Muscle of arm (tissue), 14 donors: ENCODE measurements at places on chromosomes 2 and 18.

GRCh38 chr18:24923138-24923537 lies 428.8 kb downstream of the ZNF521 start:
- no peak for DNase-seq

- no peak for DNase-seq
Observed at GRCh38 chr18:46080156-46080555, 8.1 kb upstream of the PSTPIP2 start.

DNA sequence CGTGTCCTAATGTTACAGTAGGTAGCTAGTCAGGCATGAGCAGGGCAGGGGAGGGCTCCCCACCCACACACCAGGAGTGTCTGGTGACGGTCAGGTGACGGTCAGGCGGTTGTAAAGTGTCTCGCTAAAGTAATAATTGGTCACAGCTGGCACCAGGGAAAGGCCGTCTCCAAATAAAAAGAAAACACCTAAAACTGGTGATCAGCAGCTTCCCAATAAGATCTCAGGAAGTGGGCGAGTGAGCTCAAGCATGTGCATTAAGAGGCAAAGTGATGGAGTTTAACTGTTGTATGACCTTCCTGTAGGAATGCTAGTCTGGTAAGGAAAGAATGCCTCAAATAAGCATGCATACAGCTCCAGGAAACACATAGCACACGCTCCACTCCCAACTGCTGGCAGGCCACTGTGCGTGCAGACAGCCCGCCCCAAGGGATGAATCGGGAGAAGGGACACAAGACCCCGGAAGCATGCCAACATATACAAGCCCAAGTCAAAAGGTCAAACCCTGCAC lies 177.1 kb downstream of the RNF144A start:
- DNase-seq = no peak

DNA sequence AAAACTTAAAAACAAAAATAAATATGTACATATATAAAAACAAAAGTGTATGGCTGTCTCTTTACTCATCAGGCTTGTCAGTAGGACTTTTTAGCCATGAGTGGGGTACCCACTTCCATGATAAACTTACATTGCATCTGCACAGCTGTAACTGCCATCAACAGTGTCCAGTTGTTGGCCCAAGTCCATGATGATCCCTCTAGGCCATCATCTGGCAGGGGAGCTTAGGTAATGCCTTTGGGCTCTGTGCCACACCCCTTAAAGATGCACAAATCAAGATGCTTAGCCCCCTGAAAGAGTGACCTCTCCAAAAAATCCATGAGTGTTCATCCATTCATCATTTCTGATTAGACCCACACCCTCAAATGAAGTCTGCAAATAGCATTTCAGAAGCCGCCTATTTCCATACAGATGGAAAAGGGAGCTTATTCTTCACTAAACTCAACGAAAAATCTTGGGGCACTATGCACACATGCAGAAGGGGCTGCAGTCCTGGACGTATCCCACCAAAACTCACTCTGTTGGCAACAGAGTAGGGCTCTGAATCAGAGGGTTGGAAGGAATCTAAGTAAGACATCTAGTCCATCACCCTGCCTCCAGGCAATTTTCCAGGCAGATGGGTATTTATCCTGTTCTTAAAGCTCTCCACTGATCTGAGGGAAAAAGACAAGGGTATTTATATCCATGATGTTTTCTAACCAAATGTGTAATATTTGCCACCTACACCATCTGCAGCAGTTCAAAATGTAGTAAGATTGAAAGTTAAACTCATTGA lies 691.0 kb downstream of the ZEB2 start:
- DNase-seq = no peak

DNA sequence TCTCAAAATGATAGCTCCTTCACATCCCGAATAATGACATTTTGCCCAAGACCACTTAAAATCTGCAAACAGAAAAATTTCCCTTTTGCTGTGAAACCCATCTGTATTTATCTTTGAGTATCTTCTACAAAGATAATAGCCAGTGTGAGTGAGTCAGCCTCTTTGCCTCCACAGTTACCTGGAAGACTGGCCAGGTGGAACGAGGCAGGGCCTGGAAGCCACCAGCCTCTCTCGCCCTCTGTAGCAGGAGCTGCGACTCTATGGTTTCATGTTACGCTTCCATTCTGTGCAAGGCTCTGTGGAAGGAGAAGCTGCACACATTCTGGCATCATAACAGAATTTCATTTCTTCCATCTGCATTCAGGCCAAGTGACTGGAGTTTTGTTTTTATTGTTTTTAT lies 9.5 kb downstream of the ELP2 start:
- DNase-seq = no peak

- DNase-seq = no peak
Observed at GRCh38 chr2:143934626-143935481, 585.1 kb downstream of the ZEB2 start.

- DNase-seq = no peak
Observed at GRCh38 chr2:235954281-235954680, 213.9 kb downstream of the GBX2 start.

DNA sequence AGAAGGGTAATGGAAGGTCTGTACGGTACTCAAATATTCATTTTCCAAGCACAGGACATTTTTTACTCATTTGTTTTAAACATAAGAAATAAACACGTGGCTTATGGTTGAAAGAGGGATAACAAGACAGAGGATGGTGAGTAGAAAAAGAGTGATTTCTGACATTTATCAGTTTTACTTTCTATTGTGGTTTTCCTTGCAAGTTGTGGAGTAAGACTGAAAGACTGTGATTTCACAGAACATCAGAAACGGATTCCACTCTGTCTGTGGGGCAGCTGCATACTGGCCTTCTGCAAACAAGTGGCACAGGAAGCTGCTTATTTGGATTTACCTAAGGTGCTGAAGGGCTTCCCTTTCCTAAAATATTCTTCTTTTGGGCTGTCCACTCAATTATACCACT lies 122.2 kb upstream of the ITGB6 start:
- DNase-seq = no peak

DNA sequence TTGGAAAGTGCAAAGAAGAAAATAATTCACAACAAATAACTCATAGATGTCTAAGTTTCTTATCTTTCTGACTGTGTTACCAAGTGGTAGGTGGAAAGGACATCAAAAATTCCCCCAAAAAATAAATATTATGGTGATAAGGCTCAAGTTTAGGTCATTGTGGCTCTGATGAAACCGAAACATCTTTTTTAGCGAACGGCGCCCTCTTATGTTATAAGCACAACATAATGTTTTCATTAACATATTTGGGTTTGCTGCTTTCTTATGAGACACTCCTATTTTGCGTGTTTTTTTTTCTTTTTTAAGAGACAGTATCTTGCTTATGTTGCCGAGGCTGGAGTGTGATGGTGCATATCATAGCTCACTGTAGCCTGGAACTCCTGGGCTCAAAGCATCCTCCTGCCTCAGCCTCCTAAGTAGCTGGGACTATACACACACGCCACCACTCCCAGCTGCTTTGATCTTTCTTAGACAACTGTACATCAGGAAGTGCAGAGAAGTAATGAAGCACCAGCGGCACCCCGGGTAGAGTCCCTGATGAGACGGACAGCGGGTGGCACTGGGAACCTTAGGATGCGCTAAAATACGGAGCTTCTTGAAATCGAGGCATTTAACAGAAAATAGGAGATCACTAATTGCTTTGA lies 38.5 kb upstream of the SLC35G4 start:
- peak; percentile 41 for DNase-seq

- no peak for DNase-seq
Observed at GRCh38 chr2:214628091-214628490, 181.4 kb downstream of the BARD1 start.

GRCh38 chr2:62309465-62310091 lies 113.7 kb downstream of the B3GNT2 start:
- DNase-seq = no peak

DNA sequence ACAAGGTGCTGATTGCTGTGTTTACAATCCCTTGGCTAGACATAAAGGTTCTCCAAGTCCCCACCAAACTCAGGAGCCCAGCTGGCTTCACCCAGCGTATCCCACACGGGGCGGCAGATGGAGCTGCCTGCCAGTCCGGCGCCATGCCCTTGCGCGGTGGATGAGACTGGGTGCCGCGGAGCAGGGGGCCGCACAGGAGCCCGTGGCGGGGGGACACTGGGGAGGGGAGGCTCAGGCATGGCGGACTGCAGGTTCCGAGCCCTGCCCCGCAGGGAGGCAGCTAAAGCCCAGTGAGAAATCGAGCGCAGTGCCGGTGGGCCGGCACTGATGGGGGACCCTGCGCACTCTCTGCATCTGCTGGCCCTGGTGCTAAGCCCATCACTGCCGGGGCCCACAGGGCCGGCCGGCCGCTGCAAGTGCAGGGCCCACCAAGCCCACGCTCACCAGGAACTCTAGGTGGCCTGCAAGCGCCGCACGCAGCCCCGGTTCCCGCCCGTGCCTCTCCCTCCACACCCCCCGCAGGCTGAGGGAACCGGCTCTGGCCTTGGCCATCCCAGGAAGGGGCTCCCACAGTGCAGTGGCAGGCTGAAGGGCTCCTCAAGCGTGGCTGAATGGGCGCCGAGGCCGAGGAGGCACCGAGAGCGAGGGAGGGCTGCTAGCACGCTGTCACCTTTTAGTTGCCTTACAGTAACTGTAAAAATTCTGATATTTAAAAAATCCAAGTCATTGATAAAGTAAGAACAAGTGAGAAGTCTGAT lies 930.0 kb upstream of the FSHR start:
- DNase-seq = no peak

DNA sequence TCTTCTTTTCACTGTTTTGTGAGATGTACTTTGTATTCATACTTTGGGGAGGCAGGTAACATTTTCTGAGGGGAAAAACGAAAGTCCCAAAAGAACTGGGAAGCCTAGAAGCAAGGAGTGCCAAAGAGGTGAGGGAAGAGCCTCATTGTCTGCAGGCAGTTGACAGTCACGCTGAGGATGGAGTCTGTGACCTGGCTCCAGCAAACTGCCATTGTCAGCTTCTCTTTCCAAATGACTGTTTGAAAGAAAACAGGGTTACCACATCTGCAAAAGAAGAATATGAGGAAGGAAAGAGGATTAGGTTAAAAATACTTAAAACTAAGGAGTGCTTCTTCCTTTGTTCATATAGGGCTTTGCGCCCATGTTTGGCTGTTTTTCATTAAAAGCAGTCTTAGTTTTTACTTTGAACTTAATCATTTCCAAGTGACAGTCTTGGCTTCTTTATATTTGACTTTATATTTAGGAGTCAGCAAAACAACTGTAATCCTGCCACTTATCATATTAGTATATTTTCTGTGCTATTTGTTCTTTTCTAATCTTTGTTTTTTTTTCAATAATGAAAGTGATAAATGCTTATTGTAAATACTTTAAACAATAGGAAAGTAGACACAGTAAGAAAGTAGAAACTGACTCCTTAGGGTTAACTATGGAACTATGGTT lies 35.0 kb downstream of the CERS6 start:
- DNase-seq = no peak

- no peak for DNase-seq
Observed at GRCh38 chr2:178088774-178089270, 16.2 kb upstream of the PDE11A start.

DNA sequence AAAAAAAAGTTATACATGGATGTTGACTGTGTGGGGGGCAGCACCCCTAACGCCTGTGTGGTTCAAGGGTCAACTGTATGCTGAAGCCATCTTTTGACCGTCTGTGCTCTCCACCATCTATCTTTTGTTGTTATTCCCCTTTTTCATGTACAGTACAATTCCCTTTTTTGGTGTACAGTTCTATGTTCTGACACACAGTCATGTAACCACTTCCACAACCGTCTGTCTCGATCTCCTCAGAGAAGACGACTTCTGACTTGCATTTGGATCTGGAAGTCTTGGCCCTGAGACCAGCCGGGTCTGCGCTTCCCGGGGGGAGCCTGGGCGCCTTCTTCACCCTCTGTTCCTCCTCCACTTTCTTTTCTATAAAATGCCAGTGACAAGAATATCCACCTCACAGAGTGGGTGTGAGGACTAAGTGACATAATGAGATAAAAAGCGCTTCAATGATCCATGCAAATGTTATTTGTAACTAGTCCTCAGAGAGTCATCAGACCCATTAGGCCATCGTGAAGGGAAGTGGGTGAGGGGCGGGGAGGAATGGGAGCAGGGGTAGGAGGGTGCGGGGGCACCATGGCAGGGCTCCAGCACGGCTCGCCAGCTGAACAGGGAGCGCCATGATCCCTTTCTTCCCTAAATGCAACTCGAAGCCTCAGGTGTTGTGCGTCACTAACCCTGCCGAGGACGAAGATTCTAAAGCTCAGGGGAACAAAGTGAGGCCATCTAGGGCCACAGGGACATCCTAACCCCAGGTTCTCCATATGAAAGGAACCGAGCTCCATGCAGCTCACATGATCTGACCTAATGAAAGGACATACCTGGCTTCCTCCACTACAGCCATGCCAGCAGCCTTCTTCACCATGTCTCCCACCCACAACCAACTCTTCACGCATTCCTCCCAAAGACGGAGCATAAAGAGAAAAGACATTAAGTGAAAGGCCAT lies 16.6 kb downstream of the ADCY3 start:
- no peak for DNase-seq

- DNase-seq = no peak
Observed at GRCh38 chr2:216205486-216205885, 96.3 kb downstream of the XRCC5 start.

GRCh38 chr2:19868224-19868623 lies 33.6 kb downstream of the TTC32 start:
- DNase-seq = no peak

- DNase-seq = no peak
Observed at GRCh38 chr2:19887510-19887909, 14.3 kb downstream of the TTC32 start.

DNA sequence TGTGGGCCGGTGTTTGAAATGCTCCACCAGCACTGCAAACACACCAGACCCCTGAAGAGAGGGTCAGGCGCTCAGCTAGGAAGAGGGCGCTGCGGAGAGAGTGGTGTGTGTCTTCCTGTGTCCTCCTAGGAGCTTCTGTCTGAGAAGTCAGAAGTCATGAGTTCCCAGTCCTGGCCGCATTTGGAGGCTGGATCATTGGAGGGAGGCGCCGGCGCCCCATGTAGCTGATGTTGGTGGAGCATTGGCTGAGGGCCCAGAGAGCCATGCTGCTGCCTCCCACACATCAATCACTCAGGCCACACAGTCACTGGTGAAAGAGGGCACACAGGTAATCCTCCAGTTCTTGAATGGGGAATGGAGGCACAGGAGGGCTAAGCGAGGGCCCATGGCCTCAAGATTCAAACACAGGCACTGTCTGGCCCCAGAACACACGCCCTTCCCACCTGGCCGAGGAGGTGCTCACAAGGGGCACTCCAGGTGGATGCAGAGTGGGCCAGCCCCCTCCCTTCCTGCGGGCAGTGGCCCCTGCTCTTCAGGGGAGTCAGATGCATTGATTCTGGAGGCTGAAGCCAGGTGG lies 66.3 kb downstream of the RRM2 start:
- no peak for DNase-seq

GRCh38 chr2:233120459-233120858 lies 60.3 kb downstream of the INPP5D start:
- DNase-seq = no peak

DNA sequence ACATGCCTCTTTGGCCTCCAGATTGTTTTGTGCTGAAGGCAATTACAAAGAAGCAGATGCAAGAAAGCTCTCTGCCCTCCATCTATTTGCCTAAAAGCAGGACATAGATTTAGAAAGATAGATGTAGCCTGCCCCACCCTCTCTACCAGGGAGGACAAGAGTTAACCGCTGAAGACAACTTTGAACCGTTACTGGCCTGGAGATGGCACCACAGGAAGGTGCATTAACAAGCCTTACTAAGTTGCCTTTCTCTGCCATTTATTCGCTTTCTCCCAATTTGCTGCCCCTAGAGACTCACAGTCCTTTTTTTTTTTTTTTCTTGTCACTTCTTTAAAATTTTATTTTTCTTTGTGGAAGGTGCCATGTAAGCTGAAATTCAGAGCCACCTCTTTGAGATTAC lies 28.8 kb upstream of the RMDN2 start:
- DNase-seq = no peak

- DNase-seq = no peak
Observed at GRCh38 chr2:26816893-26817292, 31.0 kb downstream of the CENPA start.

GRCh38 chr2:232683368-232683767 lies 13.8 kb upstream of the GIGYF2 start:
- no peak for DNase-seq
